ENCODE measurements at places on chromosomes 13 and 19.

DNA sequence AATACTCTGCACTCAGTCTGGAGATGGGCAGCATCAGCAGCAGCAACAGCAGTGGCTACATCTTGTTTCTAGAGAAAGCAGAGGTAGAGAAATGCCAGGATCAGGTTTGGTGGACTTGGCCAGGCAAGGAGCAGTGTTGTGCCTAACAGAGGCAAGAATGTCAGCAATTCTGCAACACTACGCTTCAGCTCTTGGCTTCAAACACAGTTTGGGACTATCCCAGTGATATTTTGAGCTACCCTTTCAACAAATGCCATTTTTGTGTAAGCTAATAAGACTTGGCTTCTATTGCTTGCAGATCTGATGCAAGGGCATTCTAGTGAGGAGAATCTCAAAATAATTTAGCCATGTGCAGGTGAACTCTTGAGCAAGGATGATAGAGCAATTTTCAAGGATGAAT, 271.3 kb downstream of the PCDH20 start:
- DNase-seq, result no peak

DNA sequence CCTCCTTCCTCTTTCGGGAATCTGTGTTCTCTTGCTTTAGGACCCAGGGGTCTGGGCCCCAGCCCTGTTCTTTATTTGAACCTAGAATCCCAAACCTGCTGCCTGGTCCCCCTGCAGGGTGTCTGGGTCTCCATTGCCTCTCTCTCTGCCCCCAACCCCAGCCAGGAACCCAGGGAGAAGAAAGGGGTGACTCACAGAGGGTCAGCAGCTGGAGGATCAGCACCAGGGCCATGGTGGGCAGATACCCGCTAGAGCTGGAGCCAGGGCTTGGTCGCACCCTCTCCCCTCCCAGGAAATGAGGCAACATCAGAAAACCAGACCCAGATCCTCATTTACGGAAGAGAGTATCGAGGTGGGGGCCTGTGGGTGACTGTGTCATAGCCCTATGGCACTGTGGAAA, at the start of gene OSCAR:
Gene OSCAR, minus strand, starts transcription at position 243 of the 400 bp plus-strand sequence. Its CDS starts 11 bp downstream, at position 232.
- DNase-seq, result no peak

DNA sequence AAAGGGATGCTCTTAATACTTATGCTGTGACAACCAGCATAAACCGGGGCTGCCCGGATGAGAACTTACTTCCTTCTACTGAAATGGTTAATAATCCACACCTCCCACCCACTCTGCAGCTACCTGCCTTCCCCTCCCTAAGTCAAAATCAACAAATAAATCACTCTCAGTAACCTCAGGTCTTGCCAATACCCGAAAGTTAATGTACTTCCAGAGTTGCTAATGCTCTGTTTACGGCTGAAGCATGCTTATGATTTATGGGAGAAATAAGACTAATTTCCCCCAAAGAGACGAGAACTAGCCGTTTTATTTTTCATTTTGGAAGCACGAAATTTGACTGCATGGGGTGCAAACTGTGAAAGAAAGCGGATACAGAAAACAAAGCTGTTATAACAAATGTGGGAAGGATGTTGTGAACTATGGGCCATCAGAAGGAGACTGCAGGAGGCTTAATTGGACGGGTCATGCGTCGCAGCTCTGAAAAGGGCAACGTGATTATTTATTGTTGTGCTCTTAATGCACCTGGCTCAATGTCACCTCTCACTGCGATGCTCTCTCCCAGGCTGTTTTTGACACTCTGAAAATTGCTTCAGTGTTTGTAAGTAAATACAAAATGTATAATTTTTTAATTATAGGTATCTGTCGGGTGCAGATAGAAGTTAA, 114.0 kb upstream of the SLC7A1 start:
- DNase-seq, result no peak

GRCh38 chr19:18633321-18633720, 3.5 kb upstream of the KLHL26 start:
- no peak for DNase-seq

- DNase-seq, result no peak
These were observed 19.4 kb upstream of the PSG4 start for GRCh38 chr19:43224855-43225253.
